Left ventricle myocardium inferior (tissue), 1 donor: ENCODE measurements at places on chromosomes 16 and 17.

DNA sequence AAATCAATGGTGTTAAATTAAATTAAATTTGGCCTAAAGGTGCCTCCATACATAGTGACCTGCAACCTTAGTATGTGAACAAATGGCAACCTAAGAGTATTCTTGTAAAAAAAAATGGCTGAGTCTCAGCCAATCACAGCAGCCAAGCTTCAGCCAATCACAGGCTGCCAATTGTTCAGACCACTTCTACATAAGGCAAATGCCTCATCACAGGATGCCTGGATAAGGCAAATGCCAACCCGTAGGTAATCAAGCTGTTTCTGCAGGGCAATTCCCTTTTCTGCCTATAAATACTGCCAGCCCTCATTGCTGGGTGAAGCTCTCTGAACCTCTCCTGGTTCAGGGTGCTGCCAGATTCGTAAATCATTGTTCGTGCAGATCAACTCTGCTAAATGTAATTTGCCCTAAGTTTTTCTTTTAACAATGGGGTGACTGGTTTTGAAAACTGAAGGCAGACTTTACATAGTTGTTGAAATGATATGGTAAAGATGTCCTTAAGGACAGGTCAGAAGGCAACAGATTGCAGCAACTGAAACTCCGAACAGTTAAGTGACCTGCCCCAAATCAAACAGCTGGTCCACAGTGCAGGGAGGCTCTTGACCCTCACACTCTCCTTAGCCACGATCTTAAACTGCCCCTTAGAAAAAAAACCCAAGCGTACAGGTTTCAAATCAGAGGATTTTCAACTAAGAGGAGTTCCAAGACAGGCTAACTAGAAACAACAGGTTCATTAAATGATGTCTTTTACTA lies 50.3 kb downstream of the N4BP1 start:
- no peak for DNase-seq

GRCh38 chr17:4154201-4154600 lies 11.2 kb downstream of the CYB5D2 start:
- DNase-seq: no peak

- DNase-seq: no peak
These were observed 41.1 kb upstream of the CLEC18B start for GRCh38 chr16:74462361-74462760.

DNA sequence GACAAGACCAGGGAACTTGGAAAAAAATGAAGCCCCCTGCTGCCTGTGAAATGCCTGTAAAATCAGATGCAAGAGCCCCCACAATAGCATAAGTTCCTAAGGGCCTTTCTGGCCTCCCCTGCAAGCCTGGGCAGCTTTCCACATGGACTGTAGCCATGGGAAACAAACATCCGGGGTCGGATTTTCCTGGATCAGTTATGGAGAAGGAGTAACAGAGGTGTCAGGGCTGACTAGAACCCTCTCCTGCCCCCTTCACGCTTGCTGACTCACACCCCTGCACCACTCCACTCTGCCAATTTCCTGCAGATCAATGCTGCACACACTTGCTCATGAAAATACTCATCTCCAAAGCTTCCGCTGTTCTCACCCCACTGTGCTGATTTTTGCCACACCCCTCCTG lies 258.6 kb downstream of the CBLN1 start:
- no peak for DNase-seq

DNA sequence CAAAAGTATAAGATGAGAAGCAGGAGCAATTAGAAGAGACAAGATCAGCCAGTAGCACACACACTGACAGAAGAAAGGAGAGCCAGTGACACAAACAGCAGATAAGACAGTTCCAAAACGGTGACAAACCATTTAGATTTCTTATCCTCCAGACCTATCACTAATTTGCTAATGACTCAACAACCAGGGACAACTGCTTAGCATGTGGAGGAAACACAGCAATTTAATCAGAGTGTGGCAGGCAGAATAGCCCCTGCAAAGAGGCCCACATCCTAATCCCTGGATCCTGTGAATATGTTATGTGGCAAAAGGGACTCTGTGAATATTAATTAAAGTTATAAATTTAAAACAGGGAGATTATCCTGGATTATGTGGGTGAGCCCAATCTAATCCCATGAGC lies 81.1 kb downstream of the CACNG1 start:
- no peak for DNase-seq

DNA sequence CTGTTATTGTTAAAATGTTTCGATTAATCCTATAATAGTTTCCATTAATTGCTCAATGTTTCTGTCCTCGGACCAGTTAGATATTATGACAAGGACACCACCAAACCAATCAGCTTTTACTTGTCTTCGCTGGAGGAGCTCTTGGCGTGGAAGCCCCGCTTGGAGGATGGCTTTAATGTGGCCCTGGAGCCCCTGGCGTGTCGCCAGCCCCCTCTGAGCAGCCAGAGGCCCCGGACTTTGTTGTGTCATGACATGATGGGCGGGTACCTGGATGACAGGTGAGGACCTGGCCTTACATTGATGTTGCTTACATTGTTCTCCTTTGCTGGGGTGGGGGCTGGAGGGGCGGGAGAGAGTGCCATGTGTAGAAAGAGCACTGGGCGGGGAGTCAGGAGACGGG lies 3.0 kb downstream of the ENGASE start:
- DNase-seq: no peak

DNA sequence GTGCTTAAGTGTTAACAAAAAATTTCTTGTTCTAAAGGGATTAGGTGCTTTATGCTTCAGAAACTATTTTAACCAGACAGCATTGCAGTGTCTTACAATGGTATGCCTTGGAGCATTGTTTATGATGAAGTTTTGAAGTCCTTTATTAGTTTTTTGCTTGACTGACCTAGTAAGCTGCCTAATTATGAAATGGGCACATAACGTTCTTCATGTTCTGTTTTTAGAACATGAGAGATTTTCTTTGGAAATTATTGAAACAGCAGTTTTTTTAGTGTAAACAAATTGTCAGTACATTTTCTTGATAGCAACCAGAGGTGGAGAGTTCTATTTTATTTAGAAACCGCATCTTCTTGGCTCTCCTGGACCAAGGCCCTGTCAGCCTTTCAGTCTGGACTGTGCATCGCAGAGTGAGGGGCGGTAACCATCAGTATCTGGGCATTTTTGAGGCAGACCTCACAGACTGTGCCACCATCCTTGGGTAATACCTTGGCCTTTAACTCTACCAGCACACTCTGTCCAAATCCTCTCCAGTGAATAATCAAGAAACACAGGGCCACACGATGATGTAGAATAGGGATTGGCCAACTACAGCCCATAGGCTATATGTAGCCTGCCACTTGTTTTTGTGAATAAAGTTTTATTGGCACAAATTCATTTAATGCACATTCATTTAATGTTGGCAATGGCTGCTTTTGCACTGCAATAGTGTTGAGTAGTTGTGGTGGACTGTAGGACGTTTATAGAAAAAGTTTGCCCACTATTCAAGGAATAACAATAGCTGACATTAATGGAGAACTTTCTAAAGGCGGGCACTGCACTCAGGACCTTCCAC lies 81.1 kb downstream of the VPS35L start:
- no peak for DNase-seq
